ENCODE measurements at places on chromosomes 2 and 18. TPM values are rescaled to one million over a fixed set of nuclear protein-coding genes. Genes with fewer than 3 reads are reported as not detected.

DNA sequence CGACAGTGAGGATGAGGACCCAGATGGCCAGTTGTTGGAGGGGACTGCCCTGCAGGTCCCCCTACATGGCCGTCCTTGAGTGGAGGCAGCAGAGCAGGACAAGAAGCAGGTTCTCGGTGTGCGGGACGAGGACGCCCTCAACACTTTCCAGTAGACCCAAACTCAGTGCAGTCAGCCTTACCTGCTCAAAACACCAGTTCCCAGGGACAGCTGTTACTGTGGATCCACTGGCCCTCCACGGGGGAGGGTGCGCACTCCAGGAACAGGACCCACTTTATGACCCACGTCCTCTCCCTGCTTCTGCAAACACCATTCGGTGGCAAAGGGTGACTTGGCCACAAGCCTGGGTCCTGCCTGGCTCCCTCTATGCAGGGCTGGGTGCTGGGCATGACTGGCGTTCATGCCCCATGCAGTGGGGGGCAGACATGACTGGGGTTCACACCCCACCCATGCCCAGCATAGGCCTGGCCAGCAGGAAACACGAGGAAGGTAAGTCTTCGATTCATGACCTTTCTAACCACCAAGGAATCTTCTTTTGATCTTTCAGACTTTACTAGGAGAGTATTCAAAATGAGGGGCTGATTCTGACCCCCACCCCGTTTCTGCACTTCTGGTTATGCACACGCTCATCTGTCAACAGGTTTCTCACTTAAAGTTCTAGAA is 233.7 kb downstream of the HDAC4 start:
- H3K27me3 ChIP-seq = no peaks in the 10 kb centered on the region
- no peak overlapping the region for H3K4me3 ChIP-seq
- H3K36me3 ChIP-seq = peaks cover 84% of the 10 kb centered on the region
- no peak overlapping the region for H3K27ac ChIP-seq
- no peaks in the 10 kb centered on the region for H3K4me1 ChIP-seq
- DNase-seq = no peak

The DYNAP gene
- polyA plus RNA-seq = not detected

The SH2D6 gene
- polyA plus RNA-seq = not detected

- H3K36me3 ChIP-seq = peaks cover 79% of the 10 kb centered on the region
- no peaks in the 10 kb centered on the region for H3K4me1 ChIP-seq
- no peak overlapping the region for H3K4me3 ChIP-seq
- H3K27ac ChIP-seq = no peak overlapping the region
Observed at GRCh38 chr2:134446383-134447017, 192.6 kb downstream of the MGAT5 start.

The NR4A2 gene
- polyA plus RNA-seq = 12.1 TPM

The ABCG8 gene
- not detected for polyA plus RNA-seq

DNA sequence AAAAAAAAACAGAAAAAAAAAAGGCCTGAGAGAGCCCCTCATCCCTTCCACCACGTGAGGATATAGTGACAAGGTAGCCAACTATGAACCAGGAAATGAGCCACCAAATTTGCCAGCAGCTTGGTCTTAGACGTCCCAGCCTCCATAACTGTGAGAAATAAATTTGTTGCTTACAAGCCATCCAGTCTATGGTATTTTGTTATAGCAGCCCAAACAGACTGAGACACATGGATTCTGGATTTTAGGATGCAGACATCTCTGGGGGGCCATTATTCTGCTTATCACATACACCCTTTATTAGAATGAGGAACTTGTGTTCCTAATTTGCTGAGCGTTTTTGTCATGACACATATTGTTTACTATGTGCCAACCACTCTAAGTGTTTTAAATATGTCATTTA is 5.4 kb upstream of the YIPF4 start:
- H3K4me1 ChIP-seq = peaks cover 4% of the 10 kb centered on the region
- no peaks in the 10 kb centered on the region for H3K36me3 ChIP-seq
- H3K27me3 ChIP-seq = no peaks in the 10 kb centered on the region
- DNase-seq = no peak
- H3K27ac ChIP-seq = no peak overlapping the region

Measured in CD14-positive monocyte (primary cell).